ENCODE measurements at places on chromosomes 6 and 20. TPM values are rescaled to one million over a fixed set of nuclear protein-coding genes. Genes with fewer than 3 reads are reported as not detected.

DNA sequence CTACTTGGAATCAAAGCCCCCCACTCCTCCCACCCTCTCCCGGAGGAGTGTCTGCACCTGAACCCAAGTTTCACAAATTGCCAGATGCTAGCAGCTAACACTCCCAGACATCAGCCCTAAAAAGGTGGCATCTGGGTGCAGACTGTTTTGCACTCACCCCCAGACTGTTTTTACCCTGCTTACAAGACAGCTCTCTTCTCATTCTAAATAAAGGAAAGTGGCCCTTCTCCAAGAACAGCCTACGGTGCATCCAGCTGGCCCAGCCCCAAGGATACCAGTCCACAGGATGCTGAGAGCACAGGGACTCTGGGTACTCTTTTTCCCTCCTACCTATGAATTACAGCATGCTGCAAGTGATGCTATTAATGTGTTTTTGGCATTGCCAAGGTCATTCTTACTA, 842.0 kb upstream of the FLRT3 start:
- no peaks in the 10 kb centered on the region for H3K36me3 ChIP-seq
- H3K27ac ChIP-seq = no peak overlapping the region
- no peak for DNase-seq
- H3K4me1 ChIP-seq = no peaks in the 10 kb centered on the region
- H3K27me3 ChIP-seq = no peaks in the 10 kb centered on the region

DNA sequence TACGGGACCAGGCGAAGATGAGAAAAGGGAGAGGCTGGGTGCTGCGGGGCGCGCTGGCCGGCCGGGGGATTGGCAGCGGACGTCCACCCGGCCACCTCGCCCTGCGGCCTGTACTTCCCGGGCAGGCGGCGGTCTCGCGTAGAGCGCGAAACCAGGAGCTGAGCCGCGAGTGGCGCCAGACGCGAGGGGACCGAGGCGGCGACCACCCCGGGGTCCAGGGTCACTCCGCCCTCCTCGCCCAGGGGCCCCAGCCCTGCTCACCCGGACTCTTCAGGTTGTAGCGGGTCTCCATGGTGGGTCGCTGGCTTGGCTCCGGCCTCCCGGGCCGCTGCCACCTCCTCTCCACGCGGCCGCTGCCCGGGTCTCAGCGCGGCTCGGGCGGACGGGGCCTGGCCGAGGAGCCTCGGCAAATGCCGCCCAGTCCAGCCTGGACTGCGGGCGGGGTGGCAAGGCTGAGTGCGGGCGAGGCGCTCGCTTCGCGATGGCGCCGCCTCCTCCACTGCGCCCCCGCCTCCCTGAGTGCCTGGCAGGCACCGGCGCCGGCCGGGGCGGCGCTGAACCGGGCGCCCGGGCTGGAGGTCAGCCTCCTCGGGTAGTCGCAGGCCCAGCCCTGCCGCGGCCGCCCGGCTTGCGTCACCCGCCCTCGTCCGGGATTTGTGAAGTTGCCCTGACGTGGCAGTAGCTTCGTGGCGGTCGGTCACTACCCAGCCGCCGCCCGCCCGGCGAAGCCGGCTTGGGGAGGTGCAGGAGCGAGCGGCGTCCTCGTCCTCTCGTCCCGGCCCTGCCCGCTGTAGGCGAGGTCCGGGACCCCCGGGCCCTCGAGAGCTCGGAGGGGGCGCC, at the start of gene UBE2J1:
TSS of gene UBE2J1 (minus strand) at position 445 of the 840 bp plus-strand sequence. CDS start at position 292, 153 bp downstream.
- no peaks in the 10 kb centered on the region for H3K36me3 ChIP-seq
- peaks cover 1% of the 10 kb centered on the region for H3K4me1 ChIP-seq
- H3K27me3 ChIP-seq = no peaks in the 10 kb centered on the region
- DNase-seq = peak; percentile 98

- no peak for DNase-seq
- no peaks in the 10 kb centered on the region for H3K36me3 ChIP-seq
- H3K27me3 ChIP-seq = no peaks in the 10 kb centered on the region
- no peak overlapping the region for H3K27ac ChIP-seq
- no peak overlapping the region for H3K4me3 ChIP-seq
Measured at GRCh38 chr6:168182366-168182765, 103.4 kb upstream of the FRMD1 start.

GRCh38 chr20:18688676-18689075, 100.8 kb downstream of the DTD1 start:
- no peak overlapping the region for H3K4me3 ChIP-seq
- no peaks in the 10 kb centered on the region for H3K27me3 ChIP-seq
- no peak overlapping the region for H3K27ac ChIP-seq
- DNase-seq = no peak

DNA sequence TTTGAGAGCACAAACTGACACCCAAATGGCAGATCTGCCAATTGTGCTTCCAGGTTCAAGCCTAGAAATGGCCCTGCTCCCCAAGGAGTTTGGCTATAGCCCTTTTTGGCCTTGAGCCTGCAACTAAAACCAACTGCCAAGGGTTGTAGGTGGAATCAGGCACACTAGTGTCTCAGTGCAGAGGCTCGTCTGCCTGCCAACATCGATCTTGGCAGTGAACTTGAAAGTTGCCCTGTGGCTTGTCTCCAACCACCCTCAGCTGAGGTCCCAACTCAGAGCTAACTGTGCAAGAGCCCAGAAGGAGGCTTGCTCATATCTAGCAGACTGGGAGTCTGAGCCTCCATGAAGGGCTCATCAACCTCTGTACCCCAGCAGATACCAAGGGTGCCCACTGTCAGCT, 92.7 kb upstream of the GLP1R start:
- no peak for DNase-seq
- H3K36me3 ChIP-seq = no peaks in the 10 kb centered on the region
- no peak overlapping the region for H3K4me3 ChIP-seq
- no peak overlapping the region for H3K27ac ChIP-seq
- H3K4me1 ChIP-seq = no peaks in the 10 kb centered on the region
- no peaks in the 10 kb centered on the region for H3K27me3 ChIP-seq

DNA sequence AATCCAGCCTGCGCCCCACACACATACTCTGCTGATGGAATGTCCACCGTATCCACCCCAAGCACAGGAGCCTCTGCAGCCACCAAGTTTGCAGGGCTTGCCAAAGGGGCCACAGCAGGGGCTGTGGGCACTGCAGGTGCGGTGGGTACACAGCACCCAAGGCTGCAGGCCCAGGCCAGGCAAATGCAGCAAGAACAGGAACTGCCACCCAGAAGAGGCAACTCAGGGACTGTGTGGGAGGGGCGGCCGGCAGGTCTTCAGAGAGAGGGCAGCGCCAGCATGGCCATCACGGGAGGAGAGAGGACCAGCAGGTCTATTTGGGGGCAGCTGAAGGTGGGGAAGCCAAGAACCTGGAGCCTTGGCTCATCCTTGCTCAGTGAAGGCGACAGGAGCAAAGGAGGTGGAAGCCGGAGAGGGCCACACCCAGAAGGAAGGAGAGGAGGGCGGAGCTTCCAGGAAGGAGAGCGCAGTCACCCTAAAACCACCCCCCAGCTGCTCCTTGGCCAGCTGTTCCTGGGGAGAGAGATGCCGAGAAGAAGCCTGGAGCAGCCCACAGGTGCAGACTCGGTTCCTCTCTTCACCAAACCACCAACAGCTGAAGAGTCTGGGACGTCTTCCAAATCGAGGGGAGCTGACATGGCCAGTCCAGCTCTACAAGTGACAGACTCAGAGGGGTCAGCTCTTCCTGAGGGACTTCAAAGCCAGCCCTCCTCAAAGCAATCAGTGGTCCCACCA, 265.1 kb upstream of the CDYL start:
- no peak for DNase-seq
- H3K27ac ChIP-seq = no peak overlapping the region
- H3K4me3 ChIP-seq = no peak overlapping the region
- H3K36me3 ChIP-seq = no peaks in the 10 kb centered on the region
- H3K4me1 ChIP-seq = no peaks in the 10 kb centered on the region
- H3K27me3 ChIP-seq = no peaks in the 10 kb centered on the region

Gene RBPJL
- not detected for total RNA-seq

- no peaks in the 10 kb centered on the region for H3K27me3 ChIP-seq
- no peaks in the 10 kb centered on the region for H3K36me3 ChIP-seq
- no peak overlapping the region for H3K4me3 ChIP-seq
- H3K4me1 ChIP-seq = no peaks in the 10 kb centered on the region
- DNase-seq = no peak
- H3K27ac ChIP-seq = no peak overlapping the region
Measured at GRCh38 chr6:166221040-166221439, 53.4 kb upstream of the TBXT start.

- no peaks in the 10 kb centered on the region for H3K36me3 ChIP-seq
- H3K4me1 ChIP-seq = no peaks in the 10 kb centered on the region
- DNase-seq = no peak
- no peaks in the 10 kb centered on the region for H3K27me3 ChIP-seq
- H3K4me3 ChIP-seq = no peak overlapping the region
Measured at GRCh38 chr6:97813889-97814567, 531.0 kb upstream of the MMS22L start.

DNA sequence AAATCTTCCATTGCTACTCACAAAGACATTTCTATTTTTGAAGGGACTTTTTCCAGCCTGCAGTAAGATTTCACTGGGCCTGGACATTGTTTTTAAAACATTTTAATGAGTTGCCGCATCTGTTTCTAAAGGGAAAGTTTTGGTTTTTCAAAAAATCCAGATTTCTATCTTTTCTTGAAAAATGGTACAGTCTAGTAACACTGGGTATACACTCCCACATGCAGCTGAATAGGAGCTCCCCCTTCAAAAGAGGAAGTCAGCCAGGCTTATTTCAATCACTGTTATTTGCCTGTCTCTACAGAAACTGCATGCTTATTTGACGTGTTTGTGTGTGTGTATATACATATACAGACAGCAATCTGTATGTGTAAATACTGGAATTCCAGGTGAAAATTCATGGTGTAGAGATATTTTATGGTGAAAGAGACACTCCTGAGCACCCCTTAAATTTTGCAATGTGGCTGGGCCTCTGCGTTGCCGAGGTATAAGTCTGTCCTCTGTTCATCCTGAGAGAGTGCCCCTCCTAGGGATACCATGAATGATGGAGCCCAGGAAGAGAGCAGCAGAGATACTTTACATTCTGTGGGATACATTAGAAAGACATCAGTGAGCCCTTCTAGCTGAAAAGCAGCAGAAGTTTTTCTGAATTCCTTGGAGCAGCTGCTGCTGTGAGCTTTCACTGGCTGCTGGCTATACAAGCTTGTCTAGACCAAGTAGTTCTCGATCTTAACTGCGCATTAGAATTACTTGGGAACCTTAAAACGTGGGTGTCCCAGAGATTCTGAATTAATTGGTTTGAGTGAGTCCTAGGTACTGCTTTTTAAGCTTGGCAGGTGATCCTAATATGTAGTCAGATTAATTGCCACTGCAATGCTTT, 12.0 kb upstream of the ABRACL start:
- no peak overlapping the region for H3K27ac ChIP-seq
- no peaks in the 10 kb centered on the region for H3K4me1 ChIP-seq
- H3K36me3 ChIP-seq = no peaks in the 10 kb centered on the region
- no peak overlapping the region for H3K4me3 ChIP-seq
- no peak for DNase-seq

GRCh38 chr6:69790629-69791028, 6.2 kb downstream of the LMBRD1 start:
- no peaks in the 10 kb centered on the region for H3K4me1 ChIP-seq
- H3K36me3 ChIP-seq = no peaks in the 10 kb centered on the region
- H3K27ac ChIP-seq = no peak overlapping the region
- H3K4me3 ChIP-seq = no peak overlapping the region
- no peaks in the 10 kb centered on the region for H3K27me3 ChIP-seq

- DNase-seq = no peak
- H3K36me3 ChIP-seq = no peaks in the 10 kb centered on the region
- no peaks in the 10 kb centered on the region for H3K27me3 ChIP-seq
- H3K27ac ChIP-seq = no peak overlapping the region
Measured at GRCh38 chr6:154347981-154348380, 8.6 kb downstream of the IPCEF1 start.

Gene LTV1
- 16.7 TPM for total RNA-seq

Gene GPLD1
- total RNA-seq = 7.3 TPM

- H3K4me3 ChIP-seq = no peak overlapping the region
- no peak overlapping the region for H3K27ac ChIP-seq
- DNase-seq = no peak
- peaks cover 2% of the 10 kb centered on the region for H3K36me3 ChIP-seq
Measured at GRCh38 chr6:125367036-125367782, 65.4 kb upstream of the HDDC2 start.

GRCh38 chr6:21596145-21596948, 2.8 kb downstream of the SOX4 start:
- H3K36me3 ChIP-seq = no peaks in the 10 kb centered on the region
- H3K4me1 ChIP-seq = no peaks in the 10 kb centered on the region
- peak overlapping the region; percentile 91 for H3K27ac ChIP-seq
- no peaks in the 10 kb centered on the region for H3K27me3 ChIP-seq
- peak overlapping the region; percentile 15 for H3K4me3 ChIP-seq
- DNase-seq = peak; percentile 70
